ENCODE measurements at places on chromosomes 6 and 20.

- DNase-seq, result no peak
Measured at GRCh38 chr6:20379231-20379630, 22.4 kb upstream of the E2F3 start.

- no peak for DNase-seq
Measured at GRCh38 chr6:166636934-166637333, 9.9 kb upstream of the RPS6KA2 start.

GRCh38 chr6:28597924-28598722 lies 72.4 kb downstream of the GPX5 start:
- peak; percentile 43 for DNase-seq

GRCh38 chr6:69796073-69796641 lies 653 bp downstream of the LMBRD1 start:
- DNase-seq, result peak; percentile 65

DNA sequence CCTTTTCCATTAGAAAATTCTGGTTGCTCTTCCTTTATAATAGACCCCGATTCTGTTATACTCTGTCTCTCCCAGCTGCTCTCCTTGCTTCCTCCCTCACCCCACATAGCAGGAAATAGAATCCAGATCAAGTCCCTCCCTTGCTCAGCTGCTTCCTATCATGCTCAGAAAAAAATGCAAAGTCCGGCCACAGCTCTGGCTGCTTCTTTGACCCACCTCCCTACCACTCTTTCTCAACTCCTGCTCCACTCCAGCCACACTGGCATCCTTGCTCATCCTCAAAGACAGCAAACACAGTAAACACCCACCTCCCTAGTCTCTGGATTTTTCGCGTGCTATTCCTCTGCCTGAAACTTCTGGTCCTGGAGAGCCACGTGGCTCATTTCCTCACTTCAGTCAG lies 9.1 kb upstream of the SLC22A16 start:
- DNase-seq, result no peak

GRCh38 chr6:6969761-6970223 lies 138.0 kb upstream of the RREB1 start:
- DNase-seq, result no peak

GRCh38 chr20:64091340-64091739 lies 7.1 kb upstream of the LKAAEAR1 start:
- DNase-seq, result no peak

GRCh38 chr20:54190217-54190616 lies 16.4 kb upstream of the CYP24A1 start:
- no peak for DNase-seq

DNA sequence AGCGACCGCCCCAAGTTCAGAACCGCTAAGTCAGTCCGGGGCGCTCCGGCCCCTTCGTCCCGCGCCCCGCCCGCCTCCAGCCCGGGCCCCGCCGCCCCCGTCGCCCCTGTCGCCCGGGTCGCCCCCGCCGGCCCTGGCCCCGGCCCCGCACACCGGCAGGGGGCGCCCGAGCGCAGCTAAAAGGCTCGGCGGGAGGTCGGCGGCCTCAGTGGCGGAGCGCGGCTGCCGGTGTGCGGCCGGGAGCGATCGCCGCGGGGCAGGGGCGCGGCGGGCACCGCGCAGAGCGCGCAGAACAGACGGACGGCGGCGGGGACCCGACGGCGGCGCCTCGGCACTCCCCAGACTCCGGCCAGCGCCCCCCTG lies at the start of gene FNDC1:
Gene FNDC1 (plus strand): TSS at position 208 of the 363 bp plus-strand sequence. CDS start 197 bp downstream, outside the sequence.
- DNase-seq, result peak; percentile 84

DNA sequence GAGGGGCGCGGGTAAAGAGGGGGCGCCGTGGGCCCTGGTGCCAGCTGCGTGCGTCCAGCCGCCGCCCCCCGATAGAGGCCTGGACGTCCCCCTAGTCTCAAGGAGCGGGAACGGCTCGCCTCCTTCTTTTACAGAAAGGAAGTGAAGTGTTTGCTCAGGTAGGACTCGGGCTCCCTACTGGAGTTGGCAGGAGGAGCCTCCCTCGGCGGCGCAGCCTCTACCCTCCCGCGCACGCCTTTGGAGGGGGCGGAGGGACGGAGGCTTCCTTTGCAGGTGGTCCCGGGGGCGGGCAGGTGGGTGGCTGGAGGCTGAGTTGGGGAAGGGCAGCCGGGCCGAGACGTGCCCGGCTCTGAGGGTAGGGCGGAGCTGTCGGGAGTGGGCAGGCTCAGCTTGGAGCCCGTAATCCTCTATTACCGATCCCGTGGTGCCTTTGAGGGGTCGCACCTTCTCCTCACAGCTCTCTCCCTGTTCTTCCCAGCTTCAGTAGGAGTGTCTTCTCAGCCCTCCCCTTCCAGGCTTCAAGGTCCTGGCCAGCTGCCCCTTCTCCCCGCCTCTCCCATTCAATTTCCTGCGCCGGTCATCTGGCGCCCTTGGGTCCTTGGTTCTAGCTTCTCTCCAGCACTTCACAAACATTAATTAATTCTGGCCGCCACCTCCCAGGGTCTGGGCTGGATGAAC lies 728 bp downstream of the ITPR3 start:
- DNase-seq, result peak; percentile 61

DNA sequence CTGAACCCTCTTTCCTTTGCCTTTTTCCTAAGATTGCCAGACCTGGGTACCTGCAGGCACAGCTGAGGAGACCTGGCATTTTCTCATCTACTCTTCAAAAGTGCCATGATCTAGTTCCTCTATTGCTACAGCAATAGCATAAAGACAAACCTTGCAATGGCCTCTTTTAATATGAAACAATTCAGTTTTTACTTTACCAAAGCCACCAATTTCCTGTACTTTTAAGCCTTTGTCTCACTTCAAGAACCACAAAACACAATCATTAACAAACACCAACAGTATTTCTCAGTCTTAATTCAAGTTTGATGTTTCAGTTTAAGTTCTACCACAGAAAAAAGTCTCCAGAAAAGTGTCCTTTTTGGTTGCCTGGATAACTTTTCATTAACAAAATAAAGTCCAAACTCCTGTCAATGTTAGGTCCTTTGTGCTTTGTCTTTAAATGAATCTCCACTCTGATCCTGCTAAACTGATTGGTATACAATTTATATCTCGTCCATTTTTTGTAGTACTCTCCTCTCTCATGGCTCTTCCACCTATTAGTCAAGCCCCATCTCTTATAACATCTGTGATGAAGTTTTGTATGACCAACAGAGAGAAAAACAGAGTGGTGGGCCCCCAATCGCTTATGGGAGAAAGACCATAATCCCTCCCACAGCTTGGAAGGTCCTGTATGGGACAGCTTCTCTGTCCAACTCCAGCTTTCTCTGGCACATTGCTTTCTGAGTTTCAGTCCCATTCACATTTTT lies 50.5 kb upstream of the THEMIS start:
- DNase-seq, result no peak

DNA sequence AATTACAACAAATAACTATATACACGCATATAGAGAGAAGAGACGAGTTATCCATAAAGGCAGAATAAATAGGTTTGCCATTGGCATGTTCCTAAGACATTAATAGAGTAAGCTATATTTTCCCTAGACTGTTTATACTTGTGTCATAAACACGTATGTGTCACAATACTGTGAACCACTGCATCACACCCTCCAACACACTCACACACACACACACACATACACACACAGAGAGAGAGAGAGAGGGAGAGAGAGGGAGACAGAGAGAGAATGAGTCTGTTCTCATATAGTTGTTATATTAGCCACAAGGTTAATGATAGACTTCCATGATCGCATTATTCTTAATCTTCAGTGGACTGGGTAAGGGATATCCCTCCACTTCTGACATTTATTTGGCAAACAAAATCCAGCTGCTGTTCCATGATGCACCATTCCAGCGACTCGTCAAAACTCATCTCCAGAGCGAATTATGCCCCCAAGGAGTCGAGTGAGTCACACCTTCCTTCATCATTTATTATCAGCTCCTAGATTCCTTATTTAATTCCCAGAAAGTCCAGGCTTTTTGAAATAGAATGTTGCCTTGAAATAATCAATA lies 82.8 kb upstream of the HIVEP1 start:
- no peak for DNase-seq

DNA sequence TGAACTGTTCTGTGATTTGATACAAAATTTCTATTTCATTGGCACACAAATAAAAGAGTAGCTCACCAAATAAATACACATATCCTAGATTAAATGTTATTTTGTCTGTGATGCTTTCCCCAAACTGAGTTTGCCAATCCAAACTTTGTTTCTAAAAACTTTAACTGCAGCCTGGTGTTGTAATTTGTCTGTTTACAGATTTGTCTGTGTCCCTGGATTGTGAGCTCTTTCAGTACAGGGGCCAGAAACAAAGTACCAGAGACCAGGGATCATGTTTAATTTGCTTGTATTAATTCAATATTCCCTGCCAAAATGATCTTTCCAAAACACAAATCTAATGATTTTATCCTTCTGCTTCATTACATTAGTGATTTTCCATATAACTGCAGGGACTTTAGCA lies 1044.6 kb upstream of the GJE1 start:
- DNase-seq, result no peak

GRCh38 chr6:169157197-169158148 lies 96.2 kb downstream of the THBS2 start:
- DNase-seq, result no peak

DNA sequence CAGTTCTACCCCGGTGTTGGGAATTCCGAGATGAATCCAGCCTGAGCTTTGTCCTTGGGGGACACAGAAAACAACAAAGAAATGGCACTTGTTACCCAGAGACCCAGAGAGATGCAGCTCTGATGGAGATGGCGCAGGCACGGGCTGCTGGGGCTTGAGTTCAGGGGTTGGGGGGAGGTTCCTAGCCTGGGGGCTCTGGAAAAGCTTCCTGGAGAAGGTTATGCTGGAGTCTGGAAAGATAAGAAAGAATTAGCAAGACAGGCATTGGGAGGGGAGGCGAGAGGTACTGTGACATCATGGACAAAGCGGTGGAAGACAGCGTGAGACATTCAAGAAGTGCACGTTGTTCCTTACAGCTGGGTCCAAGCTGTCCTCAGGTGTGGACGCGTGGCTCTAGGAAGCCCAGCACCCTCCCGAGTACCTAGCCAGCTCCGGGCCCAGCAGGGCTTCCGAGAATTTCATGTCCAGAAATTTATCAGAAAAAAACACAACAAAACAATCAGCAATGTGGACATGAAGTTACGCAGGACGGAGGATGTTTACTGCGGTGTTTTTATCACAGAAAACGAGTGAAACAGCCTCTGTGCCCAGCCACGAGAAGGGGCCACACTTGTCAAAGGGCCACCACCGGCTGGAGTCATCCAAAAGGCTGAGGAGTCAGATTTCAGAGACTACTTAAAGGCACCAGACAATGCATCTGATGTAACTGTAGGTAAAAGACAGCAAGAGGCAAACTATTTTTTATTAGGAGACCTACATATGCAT lies 39.5 kb downstream of the C20orf203 start:
- DNase-seq, result no peak

DNA sequence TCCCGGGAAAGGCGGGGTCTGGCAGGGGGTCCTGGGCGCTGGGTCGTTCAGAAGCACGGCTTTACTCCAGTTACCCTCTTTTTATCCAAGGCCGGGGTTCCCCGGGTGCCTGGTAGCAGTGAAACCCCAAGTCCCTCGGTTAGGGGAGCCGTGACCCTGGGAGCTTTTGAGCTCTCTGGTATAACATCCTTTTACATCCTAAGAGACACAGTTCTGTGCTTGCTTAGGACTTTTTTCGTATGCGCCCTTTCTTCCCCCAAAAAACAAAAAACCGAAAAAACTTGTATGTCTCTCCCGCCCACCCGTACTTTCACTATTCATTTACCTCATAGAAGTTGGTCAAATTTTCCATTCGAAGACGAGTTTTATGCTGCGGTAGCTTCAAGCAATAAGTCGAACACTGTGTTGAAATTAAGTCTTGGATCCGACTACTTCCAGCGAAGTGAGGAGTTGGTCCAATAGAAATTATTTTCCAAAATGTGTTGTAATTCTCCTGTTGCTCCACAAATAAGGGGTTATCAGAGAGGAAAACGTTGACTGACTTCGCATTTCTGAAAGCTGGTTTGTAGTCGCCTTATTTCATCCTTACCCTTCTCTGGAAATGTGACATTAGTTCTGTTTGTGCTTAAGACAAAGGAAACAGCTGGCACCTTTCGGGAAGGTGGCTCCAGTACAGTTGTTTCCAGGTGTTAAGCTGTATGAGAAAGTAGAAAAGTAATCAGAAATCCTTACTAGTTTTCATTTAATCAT lies 816 bp upstream of the MAN1A1 start:
- no peak for DNase-seq

GRCh38 chr6:106912091-106912490 lies 62.4 kb downstream of the CD24 start:
- no peak for DNase-seq

DNA sequence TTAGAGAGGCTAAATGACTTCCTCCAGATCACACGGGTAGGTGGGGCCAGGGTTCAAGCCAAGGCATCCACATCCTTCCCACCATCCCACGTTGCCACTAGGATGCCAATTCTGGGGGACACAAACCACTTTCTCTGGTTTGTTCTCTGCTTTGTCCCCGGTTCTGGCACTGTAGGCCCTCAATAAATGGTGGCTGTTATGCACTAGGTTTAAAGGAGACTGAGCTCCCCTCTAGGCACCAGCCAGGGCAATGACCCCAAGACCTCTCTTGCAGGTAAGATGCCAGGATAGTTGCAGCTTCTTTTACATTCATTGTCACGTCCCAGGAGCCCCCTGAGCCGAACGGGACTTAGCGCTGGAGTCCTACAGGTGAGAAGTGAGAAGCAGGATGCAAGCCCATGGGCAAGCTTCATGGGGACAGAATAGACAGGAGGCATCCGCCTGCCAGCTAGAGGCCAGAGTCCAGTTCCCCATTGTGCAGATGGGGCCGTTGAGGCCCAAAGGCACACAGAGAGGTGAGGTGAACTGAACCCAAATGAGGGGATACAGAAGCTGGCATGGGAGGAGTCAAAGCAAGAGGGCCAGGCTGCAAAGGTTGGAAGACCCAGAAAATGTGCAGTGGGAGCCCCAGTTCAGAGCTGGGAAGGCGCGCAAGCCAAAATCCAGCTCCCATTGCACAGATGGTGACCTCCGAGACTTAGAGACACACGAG lies 677 bp downstream of the PXMP4 start:
- DNase-seq, result no peak

DNA sequence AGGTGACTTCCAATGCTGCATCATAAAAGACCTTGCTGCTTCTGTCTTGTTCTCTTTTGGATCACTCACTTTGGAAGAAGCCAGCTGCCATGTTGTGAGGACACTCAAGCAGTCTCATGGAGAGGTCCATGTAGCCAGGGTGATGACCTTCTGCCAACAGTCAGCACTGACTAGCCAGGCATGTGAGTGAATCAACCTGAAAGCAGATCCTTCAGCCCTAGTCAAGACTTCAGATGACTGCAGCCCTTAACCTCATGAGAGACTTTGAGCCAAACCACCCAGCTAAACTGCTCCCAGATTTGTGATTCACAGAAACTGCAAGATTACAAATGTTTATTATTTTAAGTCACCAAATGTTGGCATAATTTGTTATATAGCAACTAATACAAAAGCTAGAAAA lies 86.0 kb upstream of the IYD start:
- no peak for DNase-seq

- DNase-seq, result no peak
Measured at GRCh38 chr20:10370091-10370887, 63.7 kb downstream of the MKKS start.

- no peak for DNase-seq
Measured at GRCh38 chr6:70241991-70242420, 60.9 kb downstream of the COL9A1 start.

Data from neural progenitor cell (in vitro differentiated cells).